ENCODE measurements at places on chromosomes 5 and 9. TPM values are rescaled to one million over a fixed set of nuclear protein-coding genes. Genes with fewer than 3 reads are reported as not detected.

Gene SPATA31E1
- not detected for total RNA-seq

Gene CEP78
- total RNA-seq, result 57.6 TPM

DNA sequence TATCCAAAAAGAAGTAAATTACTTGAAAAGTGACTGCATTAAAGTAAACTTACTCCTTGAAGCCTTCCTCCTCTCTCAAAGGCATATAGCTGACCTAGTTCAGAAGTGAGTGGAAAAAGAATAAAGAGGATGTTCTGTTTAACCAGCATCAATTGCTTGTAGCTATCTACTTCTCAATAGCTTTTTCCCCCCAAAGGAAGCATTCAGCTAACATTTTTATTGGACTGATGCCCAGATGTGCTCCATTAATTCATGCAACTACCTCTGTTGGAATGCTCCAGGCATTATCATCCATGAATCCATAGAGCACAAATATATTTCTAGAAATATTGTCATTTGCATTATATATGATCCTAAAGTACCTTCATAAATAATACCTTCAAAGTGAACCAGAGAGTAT is 132.8 kb downstream of the RASEF start:
- no peaks in the 10 kb centered on the region for H3K36me3 ChIP-seq
- no peak overlapping the region for H3K4me3 ChIP-seq
- no peaks in the 10 kb centered on the region for H3K4me1 ChIP-seq

- H3K36me3 ChIP-seq, result no peaks in the 10 kb centered on the region
- no peak for DNase-seq
- no peak overlapping the region for H3K4me3 ChIP-seq
- H3K27ac ChIP-seq, result no peak overlapping the region
- H3K4me1 ChIP-seq, result peaks cover 29% of the 10 kb centered on the region
These were observed 56.7 kb upstream of the CLINT1 start for GRCh38 chr5:157915638-157916037.

- H3K27ac ChIP-seq, result peak overlapping the region; percentile 56
- H3K27me3 ChIP-seq, result no peaks in the 10 kb centered on the region
- peaks cover 79% of the 10 kb centered on the region for H3K4me1 ChIP-seq
- H3K4me3 ChIP-seq, result no peak overlapping the region
- no peak for DNase-seq
- peaks cover 18% of the 10 kb centered on the region for H3K36me3 ChIP-seq
These were observed 60.4 kb downstream of the RAPGEF1 start for GRCh38 chr9:131679261-131680020.

DNA sequence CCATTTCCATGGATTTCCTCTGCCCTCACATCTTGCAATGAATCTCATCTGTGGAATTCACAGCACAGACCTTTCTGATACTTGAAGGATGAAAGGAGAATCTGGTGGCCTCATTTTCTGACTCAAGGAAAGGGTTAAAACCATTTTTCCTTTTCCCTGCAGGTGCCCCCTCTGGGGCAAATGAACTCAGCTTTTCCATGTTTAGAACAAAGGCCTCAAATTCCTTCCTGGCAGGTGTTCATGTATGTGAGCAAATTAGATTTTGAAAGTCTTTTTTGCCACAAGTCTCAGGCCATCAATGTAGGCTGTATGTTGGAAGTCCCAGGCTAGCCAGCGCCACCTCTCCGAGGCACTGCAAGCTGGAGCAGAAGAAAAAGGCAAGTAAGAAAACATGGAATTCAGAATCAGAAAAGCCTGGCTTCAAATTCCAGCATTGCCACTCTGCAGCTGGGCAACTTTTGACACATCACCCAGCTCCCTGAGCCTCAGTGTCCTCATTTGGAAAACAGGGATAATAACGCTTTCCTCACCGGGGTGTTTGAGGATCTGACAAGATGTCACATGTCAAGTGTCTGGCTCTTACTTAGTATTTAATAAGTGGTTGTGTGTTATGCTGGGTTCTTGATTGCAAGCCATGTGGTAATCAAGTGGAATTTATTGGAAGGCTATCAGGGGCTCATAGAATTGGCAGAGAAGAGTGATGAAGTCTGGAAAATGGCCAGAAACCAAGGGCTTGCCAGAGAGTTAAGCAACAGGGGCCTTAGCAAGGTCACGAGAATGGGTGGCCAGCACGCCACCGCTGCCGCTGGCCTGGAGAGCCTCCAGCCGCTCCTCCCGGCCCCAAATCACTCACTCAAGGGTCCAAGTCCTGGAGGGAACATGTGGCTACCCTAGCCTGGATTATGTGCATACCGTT is 48.4 kb upstream of the SMIM23 start:
- H3K36me3 ChIP-seq, result no peaks in the 10 kb centered on the region
- no peak overlapping the region for H3K4me3 ChIP-seq
- H3K4me1 ChIP-seq, result no peaks in the 10 kb centered on the region
- H3K27ac ChIP-seq, result no peak overlapping the region

DNA sequence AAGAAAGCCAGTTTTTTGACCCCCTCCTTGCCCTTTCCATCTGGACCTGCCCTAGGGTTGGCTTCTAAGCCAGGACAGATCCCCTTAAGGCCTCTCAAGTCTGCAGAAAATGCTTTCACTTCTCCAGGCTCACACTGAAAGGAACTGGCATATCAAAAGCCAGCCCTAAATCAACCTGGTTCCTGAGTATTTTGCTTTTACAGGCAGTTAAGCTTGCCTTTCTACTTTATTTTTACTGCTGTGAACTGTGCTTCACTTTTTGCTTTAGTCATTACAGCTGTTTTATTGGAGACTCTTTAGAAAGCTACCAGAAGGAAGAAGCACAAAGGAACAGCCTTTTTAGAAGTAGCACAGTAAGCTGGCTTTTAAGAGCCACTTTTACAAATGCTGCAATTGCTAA is 5.0 kb downstream of the TARS1 start:
- no peak for DNase-seq
- H3K36me3 ChIP-seq, result peaks cover 57% of the 10 kb centered on the region
- H3K4me3 ChIP-seq, result no peak overlapping the region
- peaks cover 44% of the 10 kb centered on the region for H3K4me1 ChIP-seq

GRCh38 chr5:58322453-58322852 is 137.4 kb downstream of the PLK2 start:
- no peaks in the 10 kb centered on the region for H3K36me3 ChIP-seq
- H3K4me1 ChIP-seq, result no peaks in the 10 kb centered on the region
- no peak for DNase-seq
- H3K4me3 ChIP-seq, result no peak overlapping the region
- no peak overlapping the region for H3K27ac ChIP-seq
- H3K27me3 ChIP-seq, result peaks cover 1% of the 10 kb centered on the region

DNA sequence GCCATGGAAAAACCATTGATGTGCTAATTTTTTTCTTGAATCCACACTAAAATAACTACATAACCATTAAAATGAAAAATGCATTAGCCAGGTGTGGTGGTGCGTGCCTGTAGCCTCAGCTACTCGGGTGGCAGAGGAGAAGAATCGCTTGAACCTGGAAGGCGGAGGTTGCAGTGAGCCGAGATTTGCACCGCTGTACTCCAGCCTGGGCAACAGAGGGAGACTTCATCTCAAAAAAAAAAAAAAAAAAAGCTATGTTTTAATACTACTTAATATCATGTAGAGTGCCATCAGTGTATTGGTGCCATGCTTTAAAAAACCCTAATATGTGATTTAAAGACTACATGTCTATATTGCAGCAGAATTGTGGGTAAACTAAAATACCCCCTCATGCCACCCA is 58.9 kb downstream of the NDFIP1 start:
- DNase-seq, result no peak
- no peaks in the 10 kb centered on the region for H3K27me3 ChIP-seq
- H3K27ac ChIP-seq, result no peak overlapping the region
- H3K4me3 ChIP-seq, result no peak overlapping the region
- H3K4me1 ChIP-seq, result no peaks in the 10 kb centered on the region

GRCh38 chr5:163023846-163024245 is 413.5 kb upstream of the CCNG1 start:
- DNase-seq, result no peak
- H3K27ac ChIP-seq, result no peak overlapping the region
- no peak overlapping the region for H3K4me3 ChIP-seq

Gene RALGPS1
- total RNA-seq, result 1.9 TPM

Gene ORM1
- total RNA-seq, result not detected

- H3K27me3 ChIP-seq, result peaks cover 25% of the 10 kb centered on the region
- no peak overlapping the region for H3K27ac ChIP-seq
These were observed 411 bp upstream of the NDUFS4 start for GRCh38 chr5:53560028-53560427.

- H3K36me3 ChIP-seq, result no peaks in the 10 kb centered on the region
- no peak for DNase-seq
- H3K27me3 ChIP-seq, result peaks cover 6% of the 10 kb centered on the region
- H3K4me1 ChIP-seq, result peaks cover 2% of the 10 kb centered on the region
- H3K27ac ChIP-seq, result no peak overlapping the region
These were observed 96.0 kb upstream of the SLC44A1 start for GRCh38 chr9:105148328-105149006.

Gene PCDHB12
- not detected for total RNA-seq

GRCh38 chr5:14385019-14385418 is 196.6 kb upstream of the OTULINL start:
- H3K4me3 ChIP-seq, result no peak overlapping the region
- H3K36me3 ChIP-seq, result no peaks in the 10 kb centered on the region
- peaks cover 4% of the 10 kb centered on the region for H3K27me3 ChIP-seq
- no peak for DNase-seq
- no peak overlapping the region for H3K27ac ChIP-seq

GRCh38 chr5:92548346-92548745 is 1032.7 kb downstream of the NR2F1-AS1 start:
- no peak overlapping the region for H3K27ac ChIP-seq
- no peaks in the 10 kb centered on the region for H3K27me3 ChIP-seq
- no peaks in the 10 kb centered on the region for H3K4me1 ChIP-seq
- no peak for DNase-seq
- no peak overlapping the region for H3K4me3 ChIP-seq

Gene CDKN2B-AS1
- 4.4 TPM for total RNA-seq

GRCh38 chr9:21788752-21789151 is 13.7 kb upstream of the MTAP start:
- no peaks in the 10 kb centered on the region for H3K36me3 ChIP-seq
- DNase-seq, result no peak

- no peaks in the 10 kb centered on the region for H3K27me3 ChIP-seq
- peaks cover 39% of the 10 kb centered on the region for H3K36me3 ChIP-seq
- no peak for DNase-seq
- peak overlapping the region; percentile 79 for H3K27ac ChIP-seq
These were observed 1.7 kb downstream of the PTAR1 start for GRCh38 chr9:69757996-69758675.

GRCh38 chr5:116002116-116002906 is 30.0 kb upstream of the ARL14EPL start:
- H3K27me3 ChIP-seq, result peaks cover 6% of the 10 kb centered on the region
- no peak overlapping the region for H3K27ac ChIP-seq
- no peak for DNase-seq
- no peak overlapping the region for H3K4me3 ChIP-seq

DNA sequence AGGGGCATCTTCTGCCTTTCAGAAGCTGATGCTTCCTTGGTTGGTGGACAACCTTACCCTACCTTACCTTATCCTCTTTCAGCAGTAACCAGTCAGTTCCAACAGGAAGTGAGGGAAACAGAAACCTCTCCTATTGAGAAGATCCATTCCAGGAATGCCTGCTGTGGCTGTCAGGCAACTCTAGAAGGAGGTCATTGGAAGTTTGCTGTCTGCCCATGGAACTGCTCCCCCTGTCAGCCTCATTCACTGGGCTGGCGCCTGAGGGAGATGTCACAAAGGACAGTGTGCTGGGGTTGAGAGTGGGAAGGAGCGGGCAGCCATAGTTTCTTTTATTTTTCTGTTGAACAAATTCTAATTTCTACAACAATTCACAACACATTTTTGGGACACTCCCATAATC is 54.7 kb downstream of the IRX1 start:
- no peak overlapping the region for H3K27ac ChIP-seq
- no peaks in the 10 kb centered on the region for H3K27me3 ChIP-seq
- no peaks in the 10 kb centered on the region for H3K4me1 ChIP-seq
- H3K36me3 ChIP-seq, result no peaks in the 10 kb centered on the region
- no peak overlapping the region for H3K4me3 ChIP-seq

DNA sequence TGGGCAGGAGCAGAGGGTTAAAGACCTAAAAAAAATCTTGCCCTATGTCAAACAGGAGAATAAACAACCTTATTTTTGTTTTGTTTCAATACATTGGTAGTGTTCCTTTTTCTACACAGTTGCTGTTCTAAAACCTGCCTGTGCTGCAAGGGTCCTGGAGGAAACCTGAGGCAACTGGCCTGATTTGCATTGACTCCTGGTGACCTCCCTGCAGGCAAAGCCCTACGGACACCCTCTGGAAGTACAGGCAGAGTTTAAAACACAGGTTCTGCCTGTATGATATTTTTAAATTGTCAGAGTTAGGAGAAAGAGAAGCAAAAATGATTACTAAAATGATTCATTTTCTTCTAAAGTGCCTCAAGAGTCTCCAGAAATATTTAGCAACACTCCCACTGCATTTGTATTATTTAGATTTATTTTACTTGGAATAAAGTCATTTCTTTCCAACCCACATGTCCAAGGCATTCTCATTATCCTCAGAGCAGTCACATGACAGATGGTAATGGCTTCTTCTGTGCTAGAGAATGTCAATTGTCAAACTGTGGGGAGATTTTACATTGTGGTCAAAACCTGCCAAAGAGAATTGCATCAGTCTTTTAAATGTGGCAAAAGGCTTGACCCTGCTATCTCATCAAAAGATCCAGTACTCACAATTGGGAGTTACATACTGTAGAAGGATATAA is 559.6 kb downstream of the CETN3 start:
- H3K4me1 ChIP-seq, result no peaks in the 10 kb centered on the region
- H3K4me3 ChIP-seq, result no peak overlapping the region
- H3K27me3 ChIP-seq, result no peaks in the 10 kb centered on the region
- no peaks in the 10 kb centered on the region for H3K36me3 ChIP-seq
- H3K27ac ChIP-seq, result no peak overlapping the region

Gene IFNA21
- not detected for total RNA-seq

DNA sequence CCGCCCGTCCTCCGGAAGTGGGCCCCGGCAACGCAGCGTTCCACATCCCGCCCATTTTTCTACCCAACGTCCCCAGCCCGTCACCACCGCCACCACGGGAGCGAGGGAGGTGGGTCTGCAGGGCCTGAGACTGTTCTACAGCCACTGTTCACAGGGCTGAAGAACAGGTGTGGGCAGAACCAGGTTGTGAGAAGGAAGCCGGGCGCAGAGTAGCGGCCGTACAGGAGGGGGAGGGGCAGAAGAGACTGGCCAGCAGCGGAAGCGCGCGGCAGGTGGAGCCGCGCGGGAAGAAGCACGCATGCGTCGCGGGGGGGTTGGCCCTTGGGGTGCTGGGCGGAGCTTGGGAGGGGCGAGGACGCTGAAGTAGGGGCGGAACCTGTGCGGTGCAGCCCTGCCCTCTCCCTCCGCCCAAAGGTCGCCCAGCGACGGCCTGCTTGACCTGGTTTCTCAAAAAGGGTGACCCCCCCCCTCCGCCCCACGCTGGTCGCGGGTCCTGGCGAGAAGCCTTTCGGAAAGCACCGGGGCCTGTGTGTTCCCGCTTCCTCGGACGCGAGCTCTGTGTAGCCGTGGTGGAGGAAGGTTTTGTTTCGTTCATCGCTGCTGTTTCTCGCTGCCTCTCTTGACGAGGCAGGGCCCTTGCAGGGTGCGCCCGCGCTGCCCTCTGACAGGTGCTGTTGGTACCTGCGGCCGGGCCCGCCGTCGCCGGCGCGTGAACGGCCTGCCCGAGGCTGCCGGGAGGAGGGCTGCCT is 7.8 kb upstream of the MGAT1 start:
- DNase-seq, result peak; percentile 94
- peak overlapping the region; percentile 75 for H3K4me3 ChIP-seq
- no peaks in the 10 kb centered on the region for H3K27me3 ChIP-seq
- H3K27ac ChIP-seq, result peak overlapping the region; percentile 100
- peaks cover 29% of the 10 kb centered on the region for H3K36me3 ChIP-seq

- DNase-seq, result no peak
- no peaks in the 10 kb centered on the region for H3K36me3 ChIP-seq
- no peaks in the 10 kb centered on the region for H3K4me1 ChIP-seq
- peaks cover 10% of the 10 kb centered on the region for H3K27me3 ChIP-seq
- H3K27ac ChIP-seq, result no peak overlapping the region
- H3K4me3 ChIP-seq, result no peak overlapping the region
These were observed 190.4 kb upstream of the GAS1 start for GRCh38 chr9:87137718-87138117.

All from activated CD4-positive, alpha-beta T cell treated with anti-CD3 and anti-CD28 coated beads, Interleukin-2, amount 10 ng/mL, durations not matched to agents 7 days and 5 days (primary cell).